CD4-positive, alpha-beta T cell treated with Interferon gamma for 1 hour (primary cell): ENCODE measurements at places on chromosomes 6 and 20.

DNA sequence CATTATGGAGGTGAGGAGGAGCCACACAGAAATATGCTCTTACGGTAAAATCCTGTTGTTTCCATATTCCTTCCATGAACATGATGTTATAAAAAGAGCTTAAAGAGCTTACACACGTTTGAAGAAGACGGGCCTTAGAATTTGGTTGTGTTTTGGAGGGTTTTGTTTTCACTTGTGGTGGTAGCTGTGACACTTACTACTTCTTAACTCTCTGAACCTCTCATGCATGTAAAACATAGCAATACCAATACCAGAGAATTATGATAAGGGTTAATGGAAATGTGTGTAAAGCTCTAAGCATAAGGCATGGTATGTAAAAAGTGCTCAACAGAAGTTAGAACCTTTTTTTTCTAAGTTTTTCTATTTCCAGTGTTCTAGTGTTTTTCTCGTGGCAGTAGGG lies 256.1 kb upstream of the KCNQ5 start:
- DNase-seq = no peak

DNA sequence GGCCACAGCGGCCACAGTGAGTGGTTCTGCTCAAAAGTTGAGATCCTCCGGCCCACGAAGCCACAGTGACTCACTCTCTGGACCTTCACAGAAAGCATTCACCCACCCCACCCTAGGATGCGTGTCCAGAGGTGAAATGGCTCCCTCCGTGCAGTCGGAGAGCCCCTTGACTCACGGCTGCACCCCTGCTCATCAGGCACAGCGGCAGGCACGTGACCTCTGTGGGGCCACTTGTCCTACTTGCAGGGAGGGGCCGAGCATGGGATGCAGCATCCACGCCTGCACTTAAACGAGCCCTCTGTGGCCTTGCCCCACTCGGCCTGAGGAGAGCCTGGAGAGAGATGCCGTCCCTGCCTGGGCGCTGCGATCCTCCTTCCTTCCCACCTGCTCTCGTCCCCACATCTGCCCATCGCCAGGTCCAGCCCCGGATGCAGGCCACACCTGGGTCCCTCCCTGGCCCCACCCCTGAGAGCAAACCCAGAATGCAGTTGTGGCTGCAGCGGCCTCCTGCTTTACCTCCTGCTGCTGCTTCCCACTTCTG lies 28.7 kb downstream of the NTSR1 start:
- DNase-seq = no peak

DNA sequence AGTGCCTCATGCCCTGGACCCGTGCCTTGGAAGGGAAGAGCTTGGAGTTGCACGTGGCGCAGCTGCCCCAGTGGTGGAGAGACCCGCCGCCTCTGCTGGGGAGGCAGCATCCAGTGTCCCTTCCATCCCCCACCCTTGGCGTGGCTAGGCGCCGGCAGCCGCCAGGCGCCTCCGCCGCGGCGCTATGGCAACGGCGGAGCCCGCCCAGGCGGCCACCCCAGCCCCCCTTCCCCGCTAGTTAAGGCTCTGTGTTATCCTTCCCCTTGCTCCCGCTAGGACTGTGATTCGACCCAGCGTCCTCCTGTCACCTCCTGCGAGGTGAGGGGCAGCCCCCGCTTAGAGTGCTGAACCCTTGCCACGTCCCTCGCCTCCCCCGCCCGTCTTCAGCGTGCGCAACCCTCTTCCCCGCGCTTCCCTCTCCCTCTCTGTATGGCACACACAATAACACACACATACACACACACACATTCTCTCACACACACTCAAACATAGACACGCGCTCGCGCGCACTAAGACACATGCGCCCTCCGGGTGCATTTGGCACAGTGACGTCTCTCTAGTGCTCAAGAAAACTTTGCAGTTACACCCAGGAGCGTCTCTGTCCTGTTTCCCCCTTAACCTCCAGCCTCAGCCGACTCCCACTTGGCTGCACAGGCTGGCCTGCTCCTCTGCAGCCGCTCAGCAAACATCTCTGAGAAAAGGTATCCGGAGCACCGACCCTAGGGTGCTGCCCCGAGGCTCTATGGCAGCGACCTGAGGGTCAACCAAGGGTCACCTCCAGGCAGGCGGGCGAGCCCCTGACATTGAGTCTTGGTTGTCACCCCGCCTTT lies 8.5 kb downstream of the GRIK2 start:
- no peak for DNase-seq

GRCh38 chr20:32582659-32583580 lies 2.2 kb downstream of the NOL4L start:
- no peak for DNase-seq

DNA sequence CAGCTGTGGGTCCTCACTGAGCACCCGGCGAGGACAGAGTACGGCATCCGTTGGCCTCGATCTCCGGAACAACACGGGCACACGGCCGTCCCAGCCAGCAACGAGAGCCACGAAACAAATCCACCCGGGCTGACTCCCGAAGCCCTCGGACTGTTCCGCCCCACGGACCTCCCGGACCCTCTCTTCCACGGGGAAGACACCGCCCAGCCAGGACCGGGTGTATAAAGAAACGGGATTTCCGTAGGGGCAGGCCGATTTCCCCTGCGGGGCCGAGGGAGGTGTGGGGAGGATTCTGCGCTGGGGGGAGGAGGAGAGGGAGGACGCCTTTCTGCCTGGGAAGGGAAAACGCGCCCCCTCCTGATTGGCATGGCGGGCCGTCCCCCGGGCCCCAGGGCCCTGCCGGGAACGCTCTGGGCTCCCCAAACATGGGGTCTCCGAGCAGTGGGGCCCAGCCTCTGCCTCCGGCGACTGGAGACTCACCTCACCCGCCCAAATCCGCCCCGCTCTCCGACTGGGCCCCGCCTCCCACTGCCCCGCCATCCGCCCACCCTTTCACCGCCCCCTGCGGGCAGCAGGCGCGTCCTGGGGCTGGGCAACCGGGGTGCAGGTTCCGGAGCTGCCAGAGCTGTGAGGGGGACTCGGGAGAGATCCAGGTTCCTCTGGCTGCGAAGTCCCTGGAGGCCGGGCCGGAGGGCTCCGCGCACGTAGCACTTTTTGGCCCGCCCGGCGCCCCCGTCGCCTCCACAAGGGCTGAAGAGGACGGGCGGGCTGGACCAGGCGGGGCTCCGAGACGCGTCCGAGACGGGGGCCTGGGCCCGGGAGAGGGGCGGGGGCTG lies 679 bp upstream of the PPDPF start:
- DNase-seq = peak; percentile 65
